ENCODE measurements at places on chromosomes 7 and 10.

DNA sequence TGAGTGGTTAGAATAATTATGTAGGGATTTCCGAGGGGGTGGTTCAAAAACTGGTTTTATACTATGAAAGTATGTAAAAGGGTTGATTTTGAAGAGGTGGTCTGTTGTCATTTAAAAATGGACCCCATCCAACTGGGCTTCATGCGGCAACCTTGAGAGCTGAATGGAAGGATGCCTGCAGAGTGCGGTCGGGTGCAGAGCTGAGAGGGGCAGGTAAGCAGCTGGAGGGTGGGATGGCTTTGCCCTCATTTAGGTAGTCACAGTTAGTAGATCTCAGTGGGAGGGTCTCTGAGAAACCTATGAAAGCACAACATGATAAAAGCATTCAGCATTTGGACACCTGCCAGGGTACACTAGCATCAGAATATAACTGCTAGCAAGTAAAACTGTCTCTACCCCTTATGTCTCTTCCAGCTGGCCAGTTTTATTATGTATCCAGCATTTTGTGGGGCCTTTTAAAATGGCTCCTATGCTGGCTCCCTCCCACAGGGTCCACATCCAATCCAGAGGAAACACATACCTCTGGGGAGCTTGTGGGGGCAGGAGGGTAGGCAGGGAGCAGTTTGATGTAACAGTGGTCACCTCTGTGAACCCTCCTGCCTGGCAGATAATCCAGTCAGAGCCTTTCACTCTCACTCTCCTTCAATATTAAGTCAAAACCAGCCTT is 75.9 kb upstream of the MAGI2 start:
- DNase-seq: no peak

DNA sequence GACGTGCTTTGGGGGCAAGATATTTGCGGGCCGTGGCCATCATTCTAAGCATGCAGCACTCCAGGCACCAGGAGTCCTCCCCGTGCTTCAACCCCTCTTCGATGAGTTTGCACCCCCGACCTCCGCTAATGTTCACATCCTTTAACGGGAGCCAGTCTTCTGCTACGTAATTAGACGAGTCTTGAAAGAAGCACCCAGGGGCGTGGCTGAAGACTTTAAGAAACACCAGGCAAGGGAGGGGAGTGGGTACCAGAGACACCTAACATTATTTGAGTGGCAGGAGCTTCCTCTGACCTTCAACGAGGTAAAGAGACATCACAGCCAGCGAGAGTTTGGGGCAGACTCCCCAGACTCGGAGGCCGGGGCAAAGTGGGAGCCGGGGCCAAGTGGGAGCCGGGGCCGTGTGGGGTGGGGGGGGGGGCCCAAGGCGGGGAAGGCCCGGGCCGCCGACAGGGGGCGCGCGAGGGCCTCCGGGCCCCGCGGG is 31.1 kb upstream of the TOMM7 start:
- no peak for DNase-seq

DNA sequence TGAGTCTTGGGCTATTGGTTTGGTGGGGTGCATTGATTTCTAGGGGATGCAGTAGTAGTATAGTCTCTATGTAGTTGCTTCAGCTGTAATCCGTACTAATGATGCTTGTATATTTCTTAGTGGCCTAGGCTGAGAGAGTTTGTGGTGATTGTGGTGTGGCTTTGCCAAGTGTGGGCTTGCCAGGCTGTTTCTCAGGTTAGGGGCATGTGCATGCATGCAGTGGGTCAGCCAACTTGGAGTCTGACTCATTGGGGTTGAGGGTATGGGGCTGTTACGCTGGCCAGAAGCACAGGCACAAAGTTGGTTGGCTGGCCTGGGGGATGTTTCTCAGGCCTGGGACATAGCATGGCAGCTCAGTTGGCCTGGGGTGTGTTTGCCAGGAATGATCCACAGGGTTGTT is 25.7 kb upstream of the PLA2G12B start:
- DNase-seq: no peak

- DNase-seq: no peak
Observed at GRCh38 chr7:47295606-47296005, 286.3 kb downstream of the TNS3 start.

DNA sequence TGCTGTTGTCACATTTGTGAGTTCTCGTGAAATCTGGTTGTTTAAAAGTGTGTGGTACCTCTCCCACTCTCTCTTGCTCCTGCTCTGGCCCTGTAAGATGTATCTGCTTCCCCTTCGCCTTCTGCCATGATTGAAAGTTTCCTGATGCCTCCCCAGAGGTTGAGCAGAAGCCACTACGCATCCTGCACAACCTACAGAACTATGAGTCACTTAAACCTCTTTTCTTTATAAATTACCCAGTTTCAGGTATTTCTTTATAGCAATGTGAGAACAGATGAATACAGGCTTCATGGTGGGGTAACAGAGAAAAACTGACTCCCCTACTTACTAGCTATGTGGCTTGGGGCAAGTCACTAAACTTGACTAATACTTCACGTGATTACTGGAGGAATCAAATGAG is 18.0 kb upstream of the STEAP4 start:
- DNase-seq: no peak

- no peak for DNase-seq
Observed at GRCh38 chr7:330511-331230, 40.7 kb downstream of the FOXL3 start.

DNA sequence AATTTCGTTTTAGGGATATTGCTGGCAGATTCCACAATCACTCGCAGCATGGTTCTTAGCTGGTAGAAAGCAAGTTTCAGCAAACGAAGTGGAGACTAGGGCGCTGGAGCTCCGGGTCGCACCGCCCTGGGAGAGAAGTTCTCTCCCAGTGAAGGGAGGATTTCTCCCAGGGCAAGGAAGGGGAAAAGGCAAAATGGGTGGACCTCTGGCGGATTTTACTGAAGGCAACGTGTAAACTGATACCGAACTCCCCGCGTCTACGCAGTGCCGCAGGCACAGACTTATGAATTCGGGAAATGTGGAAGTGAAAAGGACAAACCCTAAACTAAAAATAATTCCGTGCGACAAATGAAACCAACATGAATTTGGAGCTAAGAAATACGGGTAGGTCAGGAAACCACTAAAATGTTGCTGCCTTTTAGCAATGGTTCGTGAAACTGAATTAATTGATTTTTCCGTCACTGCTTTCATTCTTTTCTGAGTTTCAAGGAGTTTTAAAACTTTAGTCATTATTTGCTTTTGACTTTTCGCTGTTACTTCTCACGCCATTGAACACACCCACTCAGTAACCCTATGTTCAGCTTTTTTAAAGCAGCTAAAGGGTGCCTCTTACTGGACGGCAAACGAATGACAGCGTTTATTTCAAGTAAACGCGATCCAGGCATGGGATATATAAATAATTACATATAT is at the start of gene MYOF:
Gene MYOF, minus strand, starts transcription at position 190 of the 690 bp plus-strand sequence. Its CDS starts 140 bp downstream, at position 50.
- peak; percentile 97 for DNase-seq

DNA sequence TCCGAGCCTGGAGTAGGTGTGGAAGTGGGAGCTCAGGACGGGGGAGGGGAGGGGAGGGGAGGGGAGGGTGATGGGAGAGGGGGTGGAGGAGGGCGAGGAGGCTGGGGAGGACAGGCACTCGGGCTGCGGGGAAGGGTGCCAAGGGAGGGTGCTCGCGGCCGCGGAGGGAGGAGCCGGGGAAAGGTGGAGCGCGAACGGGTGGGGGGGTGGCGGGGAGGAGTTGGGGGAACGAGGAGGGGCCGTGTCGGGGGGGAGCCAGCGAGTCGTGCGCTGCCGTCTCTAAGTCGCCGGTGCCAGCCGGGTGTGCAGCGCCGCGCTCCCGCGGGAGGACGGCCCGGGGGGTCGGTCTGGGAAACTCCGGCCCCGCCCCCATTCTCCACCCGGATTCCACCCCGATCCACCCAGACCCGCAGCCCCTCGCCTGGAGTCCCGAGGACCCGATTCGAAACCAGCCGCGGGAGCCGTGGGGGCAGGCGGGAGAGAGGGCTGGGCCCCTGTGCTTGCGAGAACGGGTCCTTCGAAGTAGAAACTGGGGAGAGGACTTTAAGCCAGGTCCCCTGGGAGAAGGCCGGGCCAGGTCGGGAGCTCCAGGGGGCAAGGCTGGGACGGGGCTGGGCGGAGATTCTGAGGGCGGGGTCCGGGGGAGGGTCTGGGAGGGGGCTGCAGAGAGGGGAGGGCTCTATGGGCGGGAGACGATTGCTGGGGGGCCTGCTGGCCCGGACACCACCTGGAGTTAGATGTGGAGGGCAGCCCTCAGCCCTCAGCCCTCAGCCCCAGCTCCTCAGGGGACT is at the start of gene ZNF467:
Gene ZNF467, minus strand, starts transcription at position 143 of the 791 bp plus-strand sequence. CDS start 2,556 bp downstream, outside the sequence.
- peak; percentile 16 for DNase-seq

DNA sequence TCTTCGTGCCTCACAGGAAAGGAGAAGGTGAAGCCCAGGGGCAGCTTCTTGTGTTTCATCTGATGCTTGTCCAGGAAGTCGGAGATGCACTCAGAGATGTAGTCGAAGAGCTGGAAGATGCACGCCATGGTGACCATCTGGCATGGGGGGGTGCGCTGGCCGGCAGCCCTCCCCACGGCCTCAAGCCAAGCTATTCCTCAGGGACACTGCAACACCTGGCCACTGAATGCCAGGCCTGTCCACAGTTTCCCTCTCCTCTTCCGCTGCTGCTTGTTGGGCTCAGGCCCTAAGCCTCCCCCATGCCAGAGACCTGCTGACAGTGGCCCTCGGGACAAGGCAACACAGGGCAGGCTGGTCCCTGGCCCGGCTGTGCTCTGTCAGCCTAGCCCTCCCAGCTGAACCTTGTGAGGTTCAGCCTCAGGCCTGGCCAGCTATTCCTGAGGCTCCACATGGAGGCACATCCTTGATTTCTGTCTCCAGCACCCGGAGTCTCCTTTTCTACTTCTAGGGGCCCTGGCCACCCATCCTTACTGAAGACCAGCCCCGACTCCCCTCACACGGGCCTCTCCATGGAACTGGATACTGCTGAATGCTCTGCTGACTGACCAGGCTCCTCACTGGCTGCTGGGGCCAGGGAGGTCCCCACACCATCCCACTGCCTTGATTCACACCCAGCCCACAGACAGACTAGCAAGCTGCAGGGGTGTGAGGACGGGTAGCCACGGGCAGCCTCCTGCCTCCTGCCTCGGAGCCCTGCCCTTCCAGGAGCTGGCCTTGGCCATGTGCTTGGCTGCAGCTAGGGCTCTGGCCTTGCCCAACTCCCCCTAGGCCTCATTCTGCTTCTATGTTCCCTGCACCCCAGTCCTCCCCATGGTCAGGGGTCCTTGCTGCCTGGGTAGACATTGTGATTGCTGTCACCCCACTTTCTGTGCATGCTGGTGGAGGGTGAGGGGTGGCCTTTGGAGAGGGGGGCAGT is 10.1 kb upstream of the MYL7 start:
- DNase-seq: no peak

DNA sequence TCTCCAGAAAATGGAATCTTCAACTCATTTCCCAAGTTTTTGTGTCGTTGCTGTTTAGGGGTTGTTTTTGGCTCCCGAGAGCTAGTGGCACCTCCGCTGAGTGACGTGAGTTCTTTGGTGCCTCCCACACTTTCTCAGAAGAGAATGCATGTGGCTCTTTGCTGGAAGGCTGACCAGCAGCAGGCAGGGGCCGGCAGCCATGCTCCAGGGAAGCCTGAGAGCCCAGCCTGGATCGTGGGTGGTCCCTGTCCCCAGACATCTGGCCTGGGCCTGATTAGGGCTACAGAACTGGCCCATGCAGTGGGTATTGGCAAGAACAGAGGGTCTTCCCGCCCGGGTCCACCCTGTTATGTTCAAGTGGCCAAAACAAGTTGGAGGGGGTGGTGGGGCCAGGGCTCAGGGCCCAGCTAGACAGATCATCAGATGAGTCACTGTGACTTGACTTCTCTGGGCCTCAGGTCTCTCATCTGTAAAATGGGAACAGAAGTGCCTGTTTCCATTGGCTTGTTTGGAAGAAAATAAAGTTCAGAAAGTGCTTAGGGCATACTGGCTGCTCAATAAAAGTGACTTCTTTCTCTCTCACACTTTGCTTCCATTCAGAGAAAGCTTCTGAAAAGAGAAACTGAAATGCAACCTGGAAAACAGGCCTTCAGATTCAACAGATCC is 83.1 kb downstream of the STRA8 start:
- DNase-seq: no peak

GRCh38 chr10:107277591-107277990 is 113.1 kb upstream of the SORCS1 start:
- DNase-seq: no peak

DNA sequence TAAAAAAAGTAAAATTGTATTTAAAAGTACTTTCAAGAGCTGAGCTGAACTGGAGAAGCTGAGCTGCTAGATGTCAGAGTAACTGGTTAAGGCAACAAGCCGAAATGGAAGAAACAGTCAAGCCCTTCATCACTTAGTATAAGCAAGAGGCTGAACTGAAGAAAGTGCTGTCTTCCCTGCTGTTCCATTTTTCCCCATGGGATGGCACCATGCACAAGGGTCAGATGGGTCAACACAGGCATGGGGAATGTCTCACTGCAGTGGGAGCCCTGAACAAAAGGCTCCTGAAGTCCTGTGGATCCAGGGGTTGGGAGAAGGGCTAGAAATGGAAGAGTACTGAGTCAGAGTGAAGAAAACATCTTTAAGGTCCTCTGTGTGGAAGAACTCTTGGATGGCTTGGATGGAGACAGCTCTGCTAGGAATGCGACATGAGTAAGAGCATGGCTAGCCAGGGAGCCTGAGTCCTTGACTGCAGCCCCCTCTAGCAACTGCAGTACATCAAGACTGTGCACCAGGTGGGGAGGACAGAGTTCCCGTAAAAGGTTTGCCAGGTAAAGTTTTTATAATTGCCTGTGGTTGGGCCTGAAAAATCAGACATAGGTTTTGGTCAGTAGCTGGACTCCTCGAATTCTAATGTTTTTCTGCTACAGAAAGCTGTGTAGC is 348.3 kb downstream of the GPR158 start:
- no peak for DNase-seq
